ENCODE measurements at places on chromosomes 3 and 15.

GRCh38 chr15:39951561-39951960 is 17.6 kb downstream of the EIF2AK4 start:
- no peak for DNase-seq

DNA sequence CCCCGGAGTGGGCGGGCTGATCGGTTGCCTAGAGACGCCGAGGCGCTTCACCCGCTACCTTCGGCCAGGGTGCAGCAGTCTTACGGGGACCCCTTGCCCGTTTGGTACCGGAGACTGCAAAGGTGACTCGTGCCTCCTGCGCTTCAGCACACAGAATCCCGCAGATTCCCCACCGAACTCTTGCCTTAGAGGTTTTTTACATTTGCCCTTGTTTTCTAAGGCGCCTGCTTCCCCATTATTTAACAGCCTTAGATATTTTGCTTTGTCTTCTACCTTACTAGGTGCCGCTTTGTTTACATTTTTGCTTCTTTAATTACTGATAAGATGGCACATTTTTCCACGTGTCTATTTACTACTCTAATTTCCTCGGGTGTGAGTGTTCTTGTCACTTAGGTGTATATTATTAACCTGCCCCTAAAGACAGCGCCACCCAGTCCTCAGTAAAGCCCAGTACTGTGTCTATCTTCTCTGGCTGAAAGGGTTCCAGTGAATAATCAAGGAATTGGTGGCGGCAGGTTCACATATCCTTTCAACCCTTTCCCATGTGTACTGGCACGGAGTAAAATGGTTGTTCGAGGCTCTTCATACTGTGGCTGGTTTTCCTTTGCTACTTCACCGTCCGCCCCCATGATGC is 573 bp upstream of the CEP152 start:
- no peak for DNase-seq

DNA sequence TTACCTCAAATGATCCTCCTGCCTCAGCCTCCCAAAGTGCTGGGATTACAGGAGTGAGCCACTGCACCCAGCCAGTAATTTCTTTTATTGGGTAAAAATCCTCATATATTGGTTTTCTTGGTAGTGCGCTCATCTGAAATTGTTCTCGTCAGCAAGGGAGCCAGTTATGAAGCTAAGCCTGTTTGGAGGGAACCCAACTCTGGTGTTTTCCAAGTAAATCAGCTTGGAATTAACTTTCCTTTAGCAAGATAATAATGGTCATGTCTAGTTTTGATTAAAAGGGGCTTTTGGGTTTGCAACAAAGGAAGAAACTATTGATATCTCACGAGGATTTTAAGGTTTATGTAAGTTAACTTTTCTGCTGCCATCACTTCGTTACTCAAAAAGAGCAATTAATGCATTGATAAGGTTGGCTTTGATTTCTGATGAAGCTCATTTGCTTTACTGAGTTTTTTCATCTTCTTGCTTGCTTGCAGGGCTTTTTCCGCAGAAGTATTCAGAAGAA is 72.7 kb downstream of the RARB start:
- DNase-seq, result no peak

DNA sequence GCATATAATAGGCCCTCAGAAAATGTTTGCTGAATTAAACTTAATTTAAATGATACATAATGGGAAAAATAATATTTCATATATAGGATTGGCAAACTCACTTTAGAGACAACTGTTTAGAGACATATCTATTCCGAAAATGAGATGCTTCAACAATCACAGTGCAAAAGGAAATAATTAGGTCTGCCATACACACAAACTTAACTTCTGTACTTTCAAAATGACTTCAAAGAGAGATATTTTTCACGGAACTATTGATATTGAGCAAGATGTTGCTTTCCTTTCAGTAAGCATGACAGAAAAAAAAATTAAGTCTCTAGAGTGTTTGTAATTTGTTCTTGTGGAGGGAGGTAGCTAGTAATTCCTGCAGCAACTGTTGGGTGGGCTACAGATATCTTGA is 769.5 kb downstream of the TUSC7 start:
- DNase-seq, result no peak
